ENCODE measurements at places on chromosomes 4 and X.

GRCh38 chr4:35734381-35735098 lies 509.8 kb downstream of the ARAP2 start:
- no peak for DNase-seq

DNA sequence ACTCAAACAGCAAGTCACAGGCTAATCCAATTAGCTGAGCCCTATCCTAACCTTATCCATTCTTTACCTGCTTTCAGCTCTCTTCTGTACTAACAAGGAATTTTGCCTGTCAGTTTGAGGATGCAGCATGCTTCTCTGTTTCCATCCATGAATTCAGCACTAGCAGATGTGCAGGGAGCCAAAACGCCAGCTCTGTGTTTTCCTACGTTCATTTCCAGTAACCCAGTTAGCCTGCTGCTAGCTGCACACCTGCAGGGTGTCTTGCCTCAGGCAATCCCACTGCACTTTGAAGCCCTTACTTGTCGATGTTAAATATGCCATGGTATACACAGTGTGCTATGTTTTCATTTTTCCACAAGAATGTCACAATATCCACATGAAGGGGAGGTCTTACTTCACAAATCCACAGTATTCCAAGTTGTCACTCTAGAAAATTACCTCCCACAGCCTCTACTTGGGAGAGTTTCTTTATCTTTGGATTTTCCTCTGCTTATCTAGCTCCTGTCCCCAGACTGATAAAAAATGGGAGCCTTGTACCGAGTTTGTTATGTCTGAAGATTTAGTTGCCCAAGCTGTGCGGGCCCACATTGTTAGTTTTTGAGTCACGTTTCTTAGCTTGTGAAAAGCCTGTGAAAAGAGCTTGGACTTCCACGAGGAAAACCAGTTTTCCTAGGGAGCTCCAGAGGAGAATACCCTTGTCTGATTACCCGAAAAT lies 127.6 kb upstream of the HHIP start:
- no peak for DNase-seq

DNA sequence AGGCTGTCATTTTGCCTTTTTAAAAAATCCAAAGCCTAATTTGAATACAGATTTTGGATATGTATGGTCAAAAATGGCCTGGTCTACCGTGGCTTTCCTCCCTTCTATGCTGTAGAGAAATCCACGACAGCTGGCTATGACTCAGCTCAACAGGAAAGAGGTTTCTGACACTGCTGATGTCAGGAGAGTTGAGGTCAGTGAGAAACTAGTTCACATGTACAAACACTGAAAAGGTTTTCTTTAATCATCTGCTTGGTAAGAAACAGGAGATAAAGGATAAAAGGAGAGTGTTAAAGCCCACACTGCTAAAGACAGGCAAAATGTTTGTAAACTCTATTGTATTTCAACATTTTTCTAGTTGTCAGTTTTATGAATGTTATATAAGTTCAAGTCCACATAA lies 113.9 kb downstream of the NYX start:
- no peak for DNase-seq

- DNase-seq, result no peak
Observed at GRCh38 chrX:698206-698605, 67.6 kb downstream of the SHOX start.

DNA sequence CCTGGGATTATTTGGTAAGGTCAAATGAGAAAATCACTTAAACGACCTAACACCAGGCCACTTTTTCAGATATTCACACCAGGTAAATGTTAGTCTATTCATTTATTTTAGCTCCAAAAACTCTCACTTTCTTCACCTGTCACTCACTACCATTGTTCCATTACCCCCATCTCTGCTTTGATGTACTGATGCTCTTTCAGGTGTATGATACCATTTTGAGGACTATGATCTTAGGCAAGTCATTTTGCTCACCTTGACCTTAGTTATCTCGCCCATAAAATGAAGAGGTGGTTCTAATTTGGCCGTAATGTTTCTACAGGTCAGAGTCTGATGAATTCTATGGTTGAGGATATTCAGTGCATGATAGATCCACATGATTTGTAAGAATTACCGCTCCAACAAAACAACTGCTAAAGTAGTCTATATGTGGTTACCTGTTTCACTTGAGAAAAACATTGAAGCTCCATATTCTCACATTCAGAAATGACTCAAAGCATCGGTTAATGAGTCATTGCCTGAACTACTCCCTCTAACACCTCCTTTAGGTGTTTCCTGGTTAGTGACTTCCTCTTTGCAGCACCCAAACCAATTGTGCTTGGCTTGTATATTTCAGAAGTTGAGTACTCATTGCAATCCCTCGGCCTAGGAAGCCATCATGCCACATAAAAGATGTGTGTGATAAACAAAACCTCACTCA lies 4.5 kb downstream of the DTHD1 start:
- DNase-seq, result no peak

DNA sequence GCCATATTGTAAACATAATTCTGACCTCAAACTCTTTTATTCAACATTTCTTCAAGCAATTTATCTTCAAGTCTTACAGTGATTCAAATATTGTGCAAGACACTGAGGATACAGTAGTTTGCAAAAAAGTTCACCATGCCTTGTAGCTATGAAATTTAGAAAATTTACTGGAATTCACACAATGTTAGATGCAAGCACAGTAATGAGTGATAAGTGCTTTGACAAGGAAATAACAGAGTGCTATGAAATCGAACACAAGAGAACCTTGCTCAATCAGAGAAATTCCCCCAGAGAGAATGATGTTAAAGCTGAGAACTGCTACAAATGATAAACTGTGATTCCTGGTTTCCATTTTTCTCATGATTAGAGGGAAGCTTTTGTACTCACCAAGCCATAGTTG lies 952.9 kb downstream of the FAT4 start:
- no peak for DNase-seq

- DNase-seq, result no peak
Observed at GRCh38 chr4:99285387-99285786, 5.4 kb downstream of the ADH1A start.

DNA sequence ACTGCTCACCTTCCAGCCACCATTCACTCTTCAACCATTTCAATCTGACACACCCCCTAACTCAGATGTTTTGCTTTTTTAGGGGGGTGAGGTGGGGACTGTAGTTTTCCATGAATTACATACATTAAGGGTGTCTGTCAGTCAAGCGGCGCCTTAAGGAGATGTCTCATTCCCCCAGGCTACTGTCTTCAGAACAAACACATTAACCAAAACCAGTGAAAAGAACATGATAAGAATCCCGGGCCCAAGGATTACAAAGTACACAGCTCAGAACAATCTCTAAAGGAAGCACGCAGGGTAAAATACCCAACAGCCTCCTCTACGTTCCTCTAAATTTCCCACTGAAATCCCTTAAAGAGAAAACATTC lies 62.5 kb upstream of the IRF2 start:
- DNase-seq, result no peak

DNA sequence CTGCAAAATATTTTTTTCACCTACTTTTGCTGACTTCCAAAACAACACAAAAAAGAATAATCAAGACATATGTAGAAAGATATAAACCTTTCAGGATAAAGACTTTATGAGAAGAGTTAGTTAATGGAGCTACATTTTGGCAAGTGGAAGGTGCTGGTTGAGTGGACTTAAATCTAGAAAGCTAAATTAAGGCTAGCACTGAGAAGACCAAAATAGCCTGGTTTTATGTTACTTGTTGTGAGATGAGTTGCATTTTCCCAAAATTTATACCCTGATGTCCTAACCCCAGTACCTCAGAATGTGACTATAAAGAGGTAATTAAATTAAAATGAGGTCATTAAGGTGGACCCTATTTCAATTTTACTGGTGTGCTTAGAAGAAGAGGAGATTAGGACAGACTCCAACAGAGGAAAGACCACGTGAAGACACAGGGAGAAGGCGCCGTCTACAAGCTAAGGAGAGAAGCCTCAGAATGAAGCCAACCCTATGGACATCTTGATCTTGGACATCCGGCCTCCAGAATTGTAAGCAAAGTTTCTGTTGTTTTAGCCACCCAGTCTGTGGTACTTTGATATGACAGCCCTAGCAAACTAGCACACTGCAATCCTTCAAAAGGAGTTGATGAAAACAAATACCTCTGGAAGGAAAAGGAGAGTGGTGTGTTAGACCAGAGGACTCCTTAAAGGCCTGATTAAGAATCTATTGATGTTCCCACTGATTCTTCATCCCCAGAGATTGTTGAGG lies 67.4 kb downstream of the FGFBP1 start:
- DNase-seq, result no peak

GRCh38 chr4:40195182-40196177 lies 1.4 kb upstream of the RHOH start:
- no peak for DNase-seq

- no peak for DNase-seq
Observed at GRCh38 chr4:93578942-93579341, 249.6 kb upstream of the ATOH1 start.

DNA sequence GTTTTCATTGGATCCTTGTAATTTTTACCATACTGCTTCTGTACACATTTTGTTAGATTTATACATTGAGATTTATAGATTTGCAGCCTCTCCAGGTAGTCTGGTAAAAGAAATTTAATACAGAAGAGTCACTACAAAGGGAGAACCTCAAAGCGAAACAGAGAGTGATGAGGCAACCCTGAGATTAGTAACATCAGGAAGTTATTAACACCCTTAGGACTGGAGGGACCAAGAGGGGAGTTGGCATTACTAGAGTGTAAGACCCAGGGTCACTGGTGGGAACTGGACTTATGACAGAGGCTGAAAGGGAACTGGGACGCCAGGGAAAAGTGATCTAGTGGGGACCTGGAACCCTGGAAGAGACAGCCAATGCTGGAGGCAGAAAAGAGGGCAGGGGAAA lies 20.6 kb upstream of the MAML3 start:
- no peak for DNase-seq

DNA sequence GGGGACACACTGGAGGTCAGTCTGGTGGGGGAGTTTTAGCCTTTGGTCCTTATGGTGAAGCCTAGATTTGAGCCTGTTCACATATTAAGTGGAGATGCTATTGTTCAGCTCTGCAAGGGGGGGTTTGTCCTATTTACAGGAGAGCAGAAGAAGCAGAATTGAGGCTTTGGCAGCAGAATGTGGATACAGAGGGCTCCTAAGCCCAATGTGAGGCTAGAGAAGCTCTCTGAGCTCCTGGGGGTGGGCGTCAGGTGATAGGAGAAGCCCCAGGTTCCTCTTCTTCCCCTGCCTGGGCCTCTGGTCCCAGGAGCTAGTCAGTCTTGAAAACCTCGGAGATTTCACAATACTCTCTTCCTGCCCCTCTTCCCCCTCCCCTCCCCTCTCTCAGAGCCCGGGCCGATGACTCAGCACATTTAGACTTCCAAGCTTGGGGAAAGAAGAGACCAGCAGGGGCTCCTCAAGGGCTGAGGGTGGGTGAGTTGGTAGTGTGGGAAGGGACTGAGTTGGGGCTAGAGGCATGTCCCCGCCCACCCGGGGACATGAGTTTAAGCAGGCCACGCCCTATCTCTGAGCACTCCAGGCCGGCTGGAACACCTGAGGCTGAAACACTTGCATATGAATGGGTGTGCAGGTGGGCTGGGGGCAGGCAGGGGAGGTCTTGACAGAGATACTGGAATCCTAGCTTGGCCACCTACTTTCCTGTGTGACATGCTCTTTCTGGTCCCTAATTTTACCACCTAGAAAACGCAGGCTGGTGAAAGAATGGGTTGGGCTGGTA lies 3.4 kb downstream of the TFE3 start:
- no peak for DNase-seq

DNA sequence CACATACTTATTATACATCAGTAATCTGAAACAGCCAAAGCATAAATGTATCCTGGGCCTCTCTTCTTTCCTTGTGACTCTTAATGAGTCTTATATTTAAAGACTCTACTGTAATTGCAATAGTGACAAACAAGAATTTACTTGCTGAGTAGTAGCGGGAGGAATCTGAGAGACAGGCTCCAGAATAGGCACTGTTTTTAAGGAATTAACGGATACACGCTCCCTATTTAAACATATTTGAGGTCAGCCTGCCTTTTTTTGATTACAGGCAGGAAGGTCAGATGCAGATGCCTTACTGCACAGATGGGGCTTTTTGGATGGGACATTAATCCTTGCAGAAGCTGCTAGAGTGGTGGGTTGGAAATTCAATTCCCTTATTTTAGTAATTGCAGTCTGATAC lies 196.3 kb upstream of the ANXA3 start:
- DNase-seq, result no peak

GRCh38 chr4:25723409-25723808 lies 67.8 kb downstream of the SLC34A2 start:
- no peak for DNase-seq

- no peak for DNase-seq
Observed at GRCh38 chr4:14977830-14978229, 24.5 kb upstream of the CPEB2 start.

- no peak for DNase-seq
Observed at GRCh38 chrX:10160211-10160610, 3.4 kb downstream of the CLCN4 start.

DNA sequence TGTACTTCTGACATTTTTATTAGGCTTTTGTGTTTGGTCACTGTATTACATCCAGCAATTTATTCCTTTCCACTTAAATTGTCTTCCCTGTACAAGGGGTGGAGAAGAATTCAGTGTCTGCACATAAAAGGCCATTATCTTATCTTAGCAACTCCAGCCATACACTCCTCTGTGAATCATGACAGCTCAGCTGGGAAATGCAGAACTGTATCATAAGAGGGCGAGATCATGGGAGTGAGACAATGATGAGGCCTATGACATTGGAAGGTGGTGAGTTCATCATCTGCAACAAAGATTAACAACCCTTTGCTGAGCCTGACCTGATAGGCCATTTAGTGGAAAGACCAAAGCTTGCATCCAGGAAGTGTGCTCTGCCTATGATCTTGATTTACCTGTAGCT lies 33.3 kb downstream of the SLIT2 start:
- no peak for DNase-seq

DNA sequence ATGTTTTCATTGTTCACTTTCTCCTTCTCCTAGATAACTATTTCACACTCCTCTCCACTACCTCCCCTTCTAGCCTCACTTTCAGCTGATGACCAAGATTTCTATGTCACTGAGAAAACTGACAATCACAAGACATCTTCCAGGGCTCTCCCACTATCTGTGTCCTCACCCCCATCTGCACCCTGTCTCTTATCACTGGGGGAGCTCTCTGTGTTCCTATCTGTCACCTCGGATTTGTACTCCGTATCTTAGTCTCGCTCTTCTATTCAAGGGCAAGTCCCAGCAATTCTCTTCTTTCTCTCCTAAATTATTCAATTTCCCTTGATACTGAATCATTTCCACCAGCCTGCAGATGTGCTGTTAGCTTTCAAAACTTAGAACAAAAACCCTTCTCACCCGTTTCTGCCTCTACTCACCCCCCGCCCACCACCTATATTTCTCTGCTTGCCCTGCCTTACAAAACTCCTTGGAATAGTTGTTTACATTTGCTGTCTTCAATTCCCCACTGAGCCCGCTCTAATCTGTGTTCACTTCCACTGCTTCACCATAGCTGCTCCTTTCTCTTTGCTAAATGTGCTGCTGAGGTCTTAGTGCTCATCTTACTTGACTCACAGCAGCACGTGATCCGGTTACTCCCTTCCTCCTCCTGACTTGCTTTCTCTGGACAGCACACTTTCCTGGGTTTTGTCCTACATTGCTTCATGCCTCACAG lies 293.2 kb downstream of the UNC5C start:
- DNase-seq, result no peak
